ENCODE measurements at places on chromosomes 7 and 10. TPM values are rescaled to one million over a fixed set of nuclear protein-coding genes. Genes with fewer than 3 reads are reported as not detected.

GRCh38 chr7:3260401-3260715, 40.7 kb upstream of the SDK1 start:
- no peak for DNase-seq

- DNase-seq = no peak
These were observed 28.1 kb downstream of the PLAC9 start for GRCh38 chr10:80160361-80161320.

DNA sequence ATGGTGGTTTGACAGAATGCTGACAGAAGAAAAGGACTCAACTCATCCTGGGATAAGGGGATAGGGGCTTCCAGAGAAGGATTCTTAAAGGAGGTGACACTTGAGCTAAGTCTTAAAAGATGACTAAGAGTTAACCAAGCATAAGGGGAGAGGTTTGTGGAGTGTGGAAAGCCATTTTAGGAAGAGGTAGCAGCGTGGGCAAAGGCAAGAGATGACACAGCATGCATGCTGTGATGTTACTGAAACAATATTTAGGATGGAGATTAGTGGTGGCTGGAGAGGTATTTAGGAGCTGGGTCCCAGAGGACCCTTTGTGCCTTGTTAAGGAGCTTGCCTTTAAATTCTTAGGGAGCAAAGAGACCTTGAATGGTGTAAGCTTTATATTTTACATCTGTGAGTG, 65.1 kb downstream of the SPAG6 start:
- DNase-seq = no peak

GRCh38 chr7:101953248-101953819, 135.9 kb downstream of the CUX1 start:
- peak; percentile 62 for DNase-seq

DNA sequence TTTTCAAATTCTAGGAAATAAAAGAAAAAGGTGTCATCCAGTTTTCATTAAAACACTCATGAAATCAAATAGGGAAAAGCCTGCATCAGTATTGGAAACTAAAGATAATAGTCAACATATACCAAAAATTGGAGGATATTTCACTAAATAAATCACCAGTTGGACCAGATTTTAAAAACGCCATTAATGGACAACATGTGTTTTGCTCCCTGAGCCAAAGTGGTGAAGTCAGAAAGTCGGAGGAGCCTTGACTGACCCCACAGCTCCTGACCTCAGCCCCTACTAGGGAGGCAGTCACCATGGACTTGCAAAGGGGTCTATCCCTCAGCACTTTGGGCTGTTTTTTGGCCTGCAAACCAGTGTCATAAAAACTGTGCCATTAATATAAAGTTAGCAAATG, 98.3 kb upstream of the SEC61G start:
- DNase-seq = no peak

DNA sequence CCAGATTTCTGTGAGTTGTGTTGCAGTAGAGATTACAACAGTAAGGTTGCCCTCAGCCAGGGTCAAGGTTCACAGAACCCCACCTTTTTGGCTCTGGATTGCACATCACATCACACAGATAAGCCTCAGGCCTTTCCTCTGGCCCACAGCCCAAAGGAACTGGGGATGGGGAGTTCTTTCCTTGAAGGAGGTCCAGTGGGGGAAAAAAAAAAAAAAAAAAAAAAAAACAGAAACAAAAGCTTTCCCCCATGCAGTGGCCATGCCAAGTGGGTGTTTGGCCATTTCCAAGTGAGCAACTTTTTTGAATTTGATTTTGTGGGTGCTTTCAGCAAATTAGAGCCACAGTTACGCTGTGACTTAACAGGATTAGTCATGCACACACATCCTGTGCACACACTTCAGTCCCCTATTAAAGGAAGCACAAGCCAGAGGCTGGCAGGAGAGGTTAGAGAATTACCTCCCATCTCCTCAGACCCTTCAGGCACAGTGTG, 79.3 kb upstream of the NANOS1 start:
- no peak for DNase-seq

DNA sequence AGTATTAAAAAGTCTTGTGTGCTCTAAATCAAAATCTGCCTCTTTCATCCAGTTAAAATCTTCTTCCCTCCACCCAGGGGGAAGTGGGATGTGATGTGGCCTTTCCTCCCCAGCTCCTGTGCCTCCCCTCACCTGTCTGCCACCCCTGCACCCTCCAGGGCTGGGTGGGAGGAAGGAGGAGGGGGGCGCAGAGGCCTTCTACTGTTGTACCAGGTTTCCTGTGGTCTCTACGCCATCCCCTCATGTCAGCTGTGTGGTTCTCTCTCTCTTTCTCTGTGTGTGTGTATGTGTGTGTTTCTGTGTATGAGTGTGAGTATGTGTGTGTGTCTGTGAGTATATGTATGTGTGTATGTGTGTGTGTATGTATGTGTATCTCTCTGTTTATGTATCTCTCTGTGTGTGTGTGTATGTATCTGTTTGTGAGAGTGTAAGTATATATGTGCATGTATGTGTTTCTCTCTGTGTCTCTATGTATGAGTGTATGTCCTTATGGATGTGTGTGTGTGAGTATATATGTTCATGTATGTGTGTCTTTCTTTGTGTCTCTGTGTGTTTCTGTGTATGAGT, 45.5 kb upstream of the C10orf71 start:
- no peak for DNase-seq

DNA sequence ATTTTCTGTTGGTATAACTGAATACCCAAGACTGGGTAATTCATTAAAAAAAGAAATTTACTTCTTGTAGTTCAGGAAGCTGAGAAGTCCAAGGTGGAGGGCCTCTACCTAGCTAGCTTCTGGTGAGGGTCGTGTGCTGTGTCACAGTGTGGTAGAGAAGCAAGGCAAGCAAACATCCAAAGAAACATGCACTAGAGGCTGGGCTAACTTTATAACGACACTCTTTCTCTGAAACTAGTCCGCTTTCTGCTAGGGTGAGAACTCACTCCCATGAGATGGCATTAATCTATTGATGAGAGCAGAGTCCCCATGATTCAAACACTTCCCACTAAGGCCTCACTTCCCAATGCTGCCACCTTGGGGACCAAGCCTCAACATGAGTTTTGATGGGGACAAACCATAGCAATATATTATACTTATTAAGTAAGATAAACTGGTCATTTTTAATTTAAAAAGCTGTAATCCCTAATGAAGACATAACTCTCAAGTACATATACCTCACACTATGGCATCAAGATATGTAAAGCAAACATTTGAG, 50.8 kb downstream of the PHYHIPL start:
- no peak for DNase-seq

- no peak for DNase-seq
These were observed 62.7 kb upstream of the FGL2 start for GRCh38 chr7:77262316-77262715.

DNA sequence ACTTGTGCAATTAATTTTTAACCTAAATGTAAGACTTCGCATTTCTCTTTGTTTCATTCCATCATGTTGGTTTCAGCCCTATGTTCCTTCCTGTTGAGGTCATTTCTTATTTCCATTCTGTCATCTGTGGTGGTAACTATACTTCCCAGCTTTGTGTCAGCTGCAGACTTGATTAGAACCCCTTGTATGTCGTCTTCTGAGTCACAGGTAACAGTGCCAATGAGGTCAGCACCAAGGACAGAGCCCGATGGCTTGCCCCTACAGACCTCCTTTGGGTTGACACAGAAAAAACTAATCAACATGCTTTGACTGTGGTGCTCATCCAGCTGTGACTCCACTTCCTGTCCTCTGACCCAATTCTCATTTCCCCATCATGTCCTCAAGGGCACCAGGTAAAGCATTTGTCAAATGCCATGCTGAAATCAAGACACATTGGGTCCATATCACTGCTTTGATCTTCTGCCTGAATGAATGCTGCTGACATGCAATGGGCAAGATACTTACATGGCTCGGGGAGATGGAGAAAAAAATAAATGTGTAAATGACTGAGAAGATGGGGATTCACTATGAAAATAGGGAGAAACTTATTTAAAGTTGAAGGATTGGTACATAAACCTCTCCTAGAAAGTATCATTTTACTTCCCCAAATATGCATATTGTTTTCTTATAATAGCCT, 25.6 kb upstream of the CRTAC1 start:
- no peak for DNase-seq

- DNase-seq = no peak
These were observed 105.8 kb upstream of the ANK3 start for GRCh38 chr10:60495338-60496055.

DNA sequence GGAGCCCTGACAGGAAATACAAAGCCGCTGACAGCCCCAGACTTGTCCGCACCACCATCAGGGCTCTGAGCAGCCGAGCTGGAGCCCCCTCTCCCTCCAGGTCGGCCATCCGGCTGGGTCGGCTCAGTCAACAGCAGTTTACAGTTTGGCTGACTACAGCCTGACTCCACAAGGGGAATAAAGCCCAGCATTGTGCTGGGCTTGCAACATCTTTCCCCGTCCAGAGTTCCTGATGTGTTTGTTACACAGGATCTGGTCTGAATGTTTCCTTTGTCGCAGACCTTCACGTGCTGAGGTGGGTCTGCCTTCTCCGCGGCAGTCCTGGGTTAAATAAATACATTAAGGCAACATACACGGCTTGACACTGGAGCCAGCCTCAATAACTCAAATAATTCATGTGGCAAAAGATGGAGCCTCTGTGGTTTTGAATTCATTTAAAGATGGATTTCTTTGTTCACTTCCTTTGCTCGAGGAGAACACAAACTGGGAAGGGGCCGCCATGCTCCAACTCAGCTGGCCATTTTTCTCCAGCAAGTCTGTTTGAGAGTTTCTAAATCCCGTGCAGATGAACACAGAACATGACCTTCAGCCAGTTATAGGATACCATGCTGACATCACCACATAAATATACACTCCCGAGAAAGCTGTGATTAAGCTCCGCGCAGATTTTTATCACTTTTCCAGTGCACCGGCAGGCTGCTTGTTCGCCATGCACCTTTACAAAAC, 192.1 kb downstream of the WDR11 start:
- DNase-seq = peak; percentile 62

- DNase-seq = no peak
These were observed 160.6 kb downstream of the KLF6 start for GRCh38 chr10:3624367-3624766.

DNA sequence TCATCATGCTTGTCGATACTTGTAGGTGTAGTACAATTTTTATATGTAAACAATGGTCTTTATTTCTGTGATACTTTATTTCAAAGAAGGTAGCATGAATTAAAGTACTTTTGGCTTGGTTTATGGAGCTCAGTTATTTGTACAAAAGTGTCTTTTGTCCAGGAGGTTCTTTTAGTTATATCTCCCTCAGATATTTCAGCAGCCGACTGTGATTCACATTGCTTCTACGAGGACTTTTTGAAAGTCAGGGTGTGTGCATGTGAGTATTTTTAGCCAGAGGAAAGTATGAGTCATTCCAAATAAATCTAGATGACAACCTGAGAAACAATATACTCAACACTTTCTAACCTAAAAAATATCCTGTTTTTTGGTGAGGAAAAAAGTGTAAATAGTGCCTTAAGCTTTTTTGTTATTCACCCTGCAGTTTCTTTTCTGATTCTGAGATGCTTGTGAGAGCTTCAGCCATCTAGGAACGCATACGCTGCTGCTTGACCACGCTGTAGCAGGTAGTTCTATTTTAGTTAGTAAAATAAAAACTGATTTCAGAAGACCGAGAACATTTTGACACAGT, 595 bp upstream of the SUN1 start:
- DNase-seq = no peak

- no peak for DNase-seq
These were observed 133.0 kb upstream of the PCBD1 start for GRCh38 chr10:71021402-71021801.

- no peak for DNase-seq
These were observed 140.9 kb downstream of the GALNT17 start for GRCh38 chr7:71272509-71273490.

CPA2 gene
- total RNA-seq = not detected

ACTL6B gene
- total RNA-seq = not detected
